NCI-H1105 (cell line): ENCODE measurements at places on chromosomes 4 and X.

DNA sequence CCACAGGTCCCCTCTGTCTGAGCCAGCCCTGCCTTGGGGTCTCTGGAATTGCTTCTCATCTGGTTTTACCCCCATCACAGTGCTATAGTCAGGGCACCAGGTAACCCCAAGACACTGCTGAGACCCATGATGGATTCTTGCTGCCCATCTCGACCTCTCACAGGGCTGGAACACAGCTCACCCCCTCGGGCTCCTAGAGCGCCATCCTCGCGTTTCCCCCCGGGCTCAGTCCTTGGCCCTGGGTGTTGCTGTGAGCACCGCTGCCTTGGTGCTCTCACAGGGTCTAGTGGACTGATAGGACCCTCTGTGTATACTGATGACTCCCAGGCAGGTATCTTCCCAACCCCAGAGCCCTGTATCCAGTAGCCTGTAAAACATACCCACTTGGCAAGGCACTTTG, 8.8 kb downstream of the MAEA start:
- no peak for DNase-seq

DNA sequence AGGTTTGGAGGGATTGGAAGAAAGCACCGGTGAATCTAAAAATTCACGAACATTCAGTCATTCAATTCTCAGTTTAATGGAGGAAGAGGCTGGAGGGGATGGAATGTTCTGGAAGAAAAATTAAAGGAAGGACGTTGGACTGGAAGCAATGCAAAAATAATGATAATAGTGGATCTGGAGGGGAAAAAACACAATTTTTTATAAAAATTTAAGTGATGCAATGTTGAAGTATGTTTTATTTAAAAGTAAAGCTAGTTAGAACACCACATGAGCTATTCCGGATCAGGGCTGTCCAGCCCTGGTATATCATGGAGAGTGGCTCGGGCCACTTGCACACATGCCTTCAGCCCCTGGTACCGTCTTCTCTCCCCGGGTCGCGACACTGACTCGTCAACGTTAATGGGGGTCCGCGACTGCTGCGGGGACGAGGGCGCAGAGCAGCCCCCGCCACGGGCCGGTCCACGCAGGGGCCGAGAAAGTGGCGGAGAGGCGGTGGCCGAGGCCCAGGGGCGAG, 204.6 kb downstream of the TENM3 start:
- DNase-seq: no peak

- DNase-seq: no peak
Observed at GRCh38 chr4:6658597-6659075, 18.2 kb downstream of the MRFAP1 start.

- DNase-seq: peak; percentile 71
Observed at GRCh38 chrX:46912098-46912602, at the start of gene JADE3. TSS of gene JADE3 (plus strand) at chrX:46912421. CDS start at chrX:46984895, 72,474 bp downstream.

- DNase-seq: no peak
Observed at GRCh38 chrX:65241059-65241721, 264.9 kb upstream of the ZC4H2 start.

DNA sequence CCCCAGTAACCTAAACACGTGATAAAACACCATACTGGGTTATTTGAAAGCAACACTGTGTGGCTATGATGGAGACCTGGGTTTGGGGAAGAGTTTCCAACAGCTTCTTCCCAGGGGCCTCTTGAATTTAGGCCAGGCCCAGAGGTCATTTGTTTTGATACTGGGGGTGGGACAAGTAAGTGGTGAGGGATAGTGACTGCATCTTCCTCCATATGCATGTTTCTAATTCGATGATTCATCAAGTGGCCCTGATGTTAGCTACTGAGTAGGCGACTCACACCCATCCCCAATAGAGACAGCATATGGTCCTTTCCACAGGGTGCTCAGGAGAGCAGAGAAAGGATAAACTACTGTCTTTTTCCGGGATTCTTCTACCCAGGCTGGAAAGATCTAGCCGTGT, 2.7 kb downstream of the NDP start:
- no peak for DNase-seq

DNA sequence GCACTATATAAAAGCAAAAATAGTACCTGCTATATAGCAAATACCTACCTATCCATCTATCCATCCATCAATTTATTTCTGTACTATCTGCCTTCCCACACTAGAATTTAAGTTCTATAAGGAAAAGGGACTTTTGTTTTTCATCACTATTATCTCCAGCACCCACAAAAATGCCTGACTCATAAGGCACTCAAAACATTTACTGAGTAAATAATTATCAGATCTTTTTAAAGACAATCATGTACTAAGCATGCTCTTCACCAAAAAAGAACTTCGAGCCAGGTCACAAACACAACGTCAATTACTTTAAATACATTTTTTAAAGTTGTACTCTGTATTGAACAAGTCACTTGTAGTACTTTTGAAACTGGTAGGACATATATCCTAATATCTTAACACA, 119.9 kb downstream of the FBXW7 start:
- no peak for DNase-seq
